ENCODE measurements at places on chromosomes 6 and 20.

- DNase-seq, result no peak
Observed at GRCh38 chr6:280775-281468, 11.4 kb upstream of the DUSP22 start.

DNA sequence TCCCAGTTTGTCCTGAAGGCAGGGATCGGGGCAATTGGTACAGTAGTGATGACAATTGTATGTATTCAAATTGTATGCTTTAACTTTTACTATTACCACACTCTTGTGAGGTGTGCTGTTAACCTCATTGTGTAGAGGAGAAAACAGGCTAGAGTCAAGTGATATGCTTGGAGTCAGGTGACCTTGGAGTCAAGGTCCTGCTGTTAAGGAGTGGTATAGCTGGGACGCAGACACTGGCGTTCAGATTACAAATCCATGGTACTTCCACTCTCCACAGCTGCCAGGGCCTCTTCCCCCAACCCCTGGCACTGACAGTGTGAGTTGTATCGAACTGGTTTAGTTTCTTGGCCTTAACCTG lies 10.5 kb downstream of the CNPY3 start:
- no peak for DNase-seq

GRCh38 chr6:137651591-137652335 lies 157.6 kb upstream of the OLIG3 start:
- DNase-seq, result peak; percentile 74

DNA sequence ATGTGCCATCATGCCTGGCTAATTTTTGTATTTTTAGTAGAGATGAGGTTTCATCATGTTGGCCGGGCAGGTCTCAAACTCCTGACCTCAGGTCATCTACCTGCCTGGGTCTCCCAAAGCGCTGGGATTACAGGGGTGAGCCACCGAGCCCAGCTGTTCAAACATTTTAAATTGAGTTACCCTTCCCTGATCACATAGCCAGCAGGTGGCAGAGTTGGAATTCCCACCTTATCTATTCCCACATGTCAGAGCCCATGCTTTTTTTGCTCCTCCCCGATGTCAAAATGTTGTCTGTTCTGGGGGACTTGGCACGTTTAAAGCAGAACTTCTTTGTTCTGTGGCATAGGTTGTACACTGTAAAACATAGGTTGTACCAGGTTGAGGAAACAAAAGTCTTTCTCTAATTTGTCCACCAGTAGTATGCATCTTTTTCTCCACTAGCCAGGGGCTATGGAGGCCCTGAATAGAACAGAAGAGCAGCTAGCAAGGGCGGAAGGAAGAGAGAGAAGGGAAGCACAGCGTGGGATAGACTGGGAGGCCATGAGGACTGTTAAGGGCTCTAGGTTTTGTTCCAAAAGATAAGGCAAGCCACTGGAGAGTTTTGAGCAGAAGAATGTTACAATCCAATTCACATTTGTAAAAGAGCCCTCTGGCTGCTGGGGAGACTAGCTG lies 7.3 kb upstream of the LBP start:
- DNase-seq, result no peak

DNA sequence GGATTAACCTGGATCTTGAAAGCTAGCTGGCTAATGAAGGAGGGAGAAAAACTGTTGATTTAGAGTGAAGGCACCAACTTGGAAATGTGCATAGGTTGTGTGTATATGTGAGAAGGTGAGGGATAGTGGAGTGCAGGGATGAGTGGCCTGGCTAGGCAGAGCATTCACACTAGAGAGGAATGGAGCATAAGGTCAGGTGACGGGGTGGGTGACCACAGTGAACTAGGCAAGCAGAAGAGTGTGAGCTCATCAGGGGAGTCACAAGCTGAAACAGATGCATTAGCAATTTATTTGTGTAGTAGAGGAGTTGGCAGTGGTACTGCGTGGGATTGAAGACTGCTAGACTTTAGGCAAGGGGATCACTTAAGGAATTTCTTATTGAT lies 10.5 kb downstream of the ANKRD66 start:
- DNase-seq, result no peak

DNA sequence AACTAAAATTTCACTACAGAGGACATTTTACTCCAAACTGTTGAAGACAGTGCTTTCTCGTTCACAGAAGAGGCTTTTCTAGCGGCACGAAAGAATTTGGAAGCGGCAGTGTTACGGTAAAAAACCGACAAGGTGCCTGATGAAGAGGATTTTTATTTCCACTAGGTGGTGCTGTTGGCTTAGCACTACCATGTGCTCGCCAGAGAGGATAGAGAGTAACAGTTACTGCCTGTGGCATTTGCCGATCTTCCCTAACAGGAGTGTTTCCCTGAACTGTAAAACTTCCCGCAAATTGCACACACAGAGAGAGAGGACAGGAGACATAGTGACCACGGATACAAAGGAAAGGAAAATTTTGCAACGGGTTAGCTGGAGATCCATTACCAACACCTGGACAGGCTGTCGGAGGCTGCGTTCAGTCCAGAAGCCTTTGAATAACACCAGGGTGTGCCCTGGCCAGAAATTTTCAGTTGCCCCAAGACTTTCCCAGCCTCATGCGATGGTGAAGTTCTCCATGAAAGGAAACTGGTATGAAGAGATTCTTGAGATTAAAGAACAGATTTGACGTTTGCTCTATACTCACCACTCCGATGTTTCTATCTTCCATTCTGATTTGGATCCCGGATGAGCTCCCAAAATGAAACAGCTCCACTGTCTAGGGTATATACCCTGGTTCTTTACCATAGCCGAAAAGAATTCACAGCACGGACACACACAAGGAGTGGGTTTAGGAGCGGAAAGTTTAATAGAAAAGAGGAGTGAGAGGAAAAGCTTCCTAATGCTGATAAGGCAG lies 48.1 kb downstream of the HLA-DPB1 start:
- DNase-seq, result no peak

Data from transverse colon (tissue), 4 donors.